ENCODE measurements at places on chromosomes 7 and 10.

DNA sequence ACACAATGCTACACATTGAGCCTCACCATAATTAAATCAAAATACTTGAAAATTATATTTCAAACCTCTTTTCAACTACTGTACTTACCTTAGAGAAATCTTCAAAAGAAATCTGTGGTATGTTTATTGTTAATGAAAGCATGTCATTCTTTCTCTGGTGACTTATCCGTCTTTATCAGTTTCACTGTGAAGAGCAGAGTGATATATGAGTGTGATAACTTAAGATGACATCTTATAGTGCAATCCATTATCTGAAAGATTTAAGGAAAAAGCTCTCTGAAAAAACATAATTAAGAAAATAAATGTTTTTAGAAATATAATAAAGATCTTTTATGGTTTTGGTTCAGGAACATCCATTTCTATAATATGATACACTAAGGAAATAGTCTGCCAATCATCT is 911.6 kb upstream of the C7orf33 start:
- no peak for DNase-seq

GRCh38 chr10:30073045-30073766 is 13.8 kb upstream of the JCAD start:
- DNase-seq, result no peak

DNA sequence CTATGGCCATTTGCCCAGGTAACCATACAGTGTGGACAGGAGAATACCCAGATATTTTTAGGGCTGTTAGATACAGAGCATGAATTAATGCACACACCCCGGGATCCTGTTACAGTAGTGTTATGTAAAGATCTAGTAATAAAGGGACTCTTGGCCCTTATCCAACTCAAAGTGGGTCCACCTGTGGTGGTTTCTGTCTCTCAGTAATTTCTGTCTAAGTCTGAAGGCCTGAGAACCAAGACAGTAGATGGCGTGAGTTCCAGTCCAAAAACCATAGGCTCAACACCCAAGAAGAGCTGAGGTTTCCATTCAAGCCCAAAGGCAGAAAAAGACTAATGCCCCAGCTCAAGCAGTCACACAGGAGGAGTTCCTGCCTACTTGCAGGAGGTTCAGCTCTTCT is 277.7 kb downstream of the ZEB1 start:
- DNase-seq, result no peak

GRCh38 chr10:103111031-103111917 is 81.8 kb downstream of the NT5C2 start:
- DNase-seq, result peak; percentile 27

DNA sequence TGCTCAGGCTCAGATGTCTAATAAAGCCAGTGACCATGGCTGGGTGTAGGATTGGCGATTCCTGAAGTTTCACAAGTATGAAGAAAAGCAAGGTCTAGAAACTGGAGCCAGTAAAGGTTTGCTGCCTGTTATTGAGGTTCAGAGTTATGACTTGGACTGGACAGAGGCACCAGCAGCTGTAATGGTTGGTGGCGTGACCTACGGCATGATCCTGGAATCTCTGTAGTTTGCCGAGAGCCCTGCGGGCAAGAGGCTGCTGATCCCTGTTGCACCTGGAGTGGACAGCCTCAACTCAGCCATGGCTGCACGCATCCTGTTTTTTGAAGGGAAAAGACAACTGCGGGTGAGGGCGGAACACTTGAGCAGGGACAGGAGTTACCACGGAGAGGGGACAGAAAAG is 22.4 kb upstream of the SNX13 start:
- DNase-seq, result no peak

- DNase-seq, result no peak
Measured at GRCh38 chr7:21948364-21948763, 2.7 kb upstream of the CDCA7L start.

- no peak for DNase-seq
Measured at GRCh38 chr10:77006836-77007511, 630.6 kb downstream of the KCNMA1 start.

- no peak for DNase-seq
Measured at GRCh38 chr10:70523057-70523456, 44.5 kb downstream of the PALD1 start.

- DNase-seq, result no peak
Measured at GRCh38 chr7:91710881-91711280, 169.6 kb downstream of the MTERF1 start.

- no peak for DNase-seq
Measured at GRCh38 chr7:97450516-97450915, 281.4 kb upstream of the TAC1 start.

DNA sequence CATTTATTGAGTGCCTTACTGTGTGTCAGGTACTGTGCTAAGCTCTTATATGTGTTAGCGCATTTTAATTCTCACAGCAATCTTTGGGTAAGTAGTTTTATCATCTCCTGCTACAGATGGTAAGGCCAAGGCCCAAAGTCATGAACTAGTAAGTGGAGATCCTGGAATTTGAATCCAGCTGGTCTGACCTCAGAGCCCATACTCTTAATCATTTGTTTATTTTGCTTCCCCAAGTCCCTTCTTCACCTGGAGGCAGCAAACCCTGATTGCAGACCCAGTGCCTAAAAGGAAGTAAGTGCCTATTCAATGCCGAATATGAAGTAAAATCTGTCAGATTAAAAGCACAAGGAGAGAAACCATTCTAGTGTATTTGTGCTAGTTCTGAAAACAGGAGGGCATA is 182.9 kb upstream of the TCF7L2 start:
- DNase-seq, result no peak

DNA sequence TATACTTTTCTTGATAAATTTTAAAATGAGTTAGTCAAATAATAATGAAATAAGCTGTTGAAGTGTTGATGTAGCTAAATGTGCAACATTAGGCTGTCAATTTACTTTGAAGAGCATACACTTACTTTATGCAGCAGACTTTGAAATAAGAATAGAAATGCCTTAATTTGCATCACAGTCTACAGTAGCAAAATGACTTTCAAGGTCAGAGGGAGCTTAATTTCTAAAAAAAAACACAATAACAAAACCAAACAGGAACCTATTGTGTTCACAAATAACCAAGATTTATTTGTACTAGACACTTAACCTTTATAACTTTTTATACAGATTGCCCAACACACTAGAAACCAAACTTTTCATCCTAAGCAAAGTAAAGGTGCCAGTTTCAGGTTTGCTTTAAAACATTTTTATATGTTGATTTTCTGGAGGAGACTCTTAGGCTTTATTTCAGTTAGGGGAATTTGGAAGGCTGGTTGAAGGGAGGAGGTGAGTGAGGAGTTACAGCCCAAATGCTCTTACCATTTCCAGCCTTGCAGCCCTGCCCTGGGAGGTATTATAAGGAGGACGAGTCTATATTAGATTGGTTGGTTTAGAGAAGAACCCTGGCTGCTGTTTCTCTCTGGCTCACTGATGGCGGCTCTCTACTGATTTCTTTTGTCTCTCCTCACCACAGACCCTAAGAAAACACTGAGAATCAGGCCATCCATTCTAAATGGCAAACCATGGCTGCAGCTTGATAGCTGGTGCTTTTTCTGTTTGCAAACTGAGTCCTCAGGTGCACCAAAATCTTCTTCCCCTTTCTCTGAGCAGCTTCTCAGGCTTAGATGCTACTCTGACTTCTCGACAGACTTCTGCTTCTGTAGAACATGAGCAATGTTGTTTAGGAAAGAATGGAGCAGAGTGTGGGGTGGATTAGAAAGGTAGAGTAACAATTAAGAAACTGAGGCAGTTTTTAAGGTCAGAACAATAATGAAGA is 55.2 kb upstream of the RPA3 start:
- no peak for DNase-seq

- no peak for DNase-seq
Measured at GRCh38 chr10:110471566-110472139, 26.1 kb upstream of the DUSP5 start.

- no peak for DNase-seq
Measured at GRCh38 chr10:110355922-110356627, 51.4 kb upstream of the SMNDC1 start.

DNA sequence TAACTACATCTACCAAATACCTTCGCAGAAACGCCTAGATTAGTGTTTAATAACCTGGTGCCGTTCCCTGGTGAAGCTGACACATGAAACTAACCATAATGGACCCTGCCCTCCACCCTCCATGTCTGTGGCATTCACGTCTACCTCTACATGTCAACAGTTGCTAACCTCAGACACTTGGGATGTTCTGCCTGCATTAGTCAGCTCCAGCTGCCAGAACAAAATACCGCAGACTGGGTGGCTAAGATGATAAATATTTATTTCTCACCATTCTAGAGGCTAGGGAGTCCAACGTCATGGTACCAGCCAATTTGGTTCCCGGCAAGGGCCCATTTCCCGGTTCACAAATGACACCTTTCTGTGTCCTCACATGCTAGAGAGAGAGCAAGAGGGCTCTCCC is 118.5 kb upstream of the CHST15 start:
- DNase-seq, result no peak

DNA sequence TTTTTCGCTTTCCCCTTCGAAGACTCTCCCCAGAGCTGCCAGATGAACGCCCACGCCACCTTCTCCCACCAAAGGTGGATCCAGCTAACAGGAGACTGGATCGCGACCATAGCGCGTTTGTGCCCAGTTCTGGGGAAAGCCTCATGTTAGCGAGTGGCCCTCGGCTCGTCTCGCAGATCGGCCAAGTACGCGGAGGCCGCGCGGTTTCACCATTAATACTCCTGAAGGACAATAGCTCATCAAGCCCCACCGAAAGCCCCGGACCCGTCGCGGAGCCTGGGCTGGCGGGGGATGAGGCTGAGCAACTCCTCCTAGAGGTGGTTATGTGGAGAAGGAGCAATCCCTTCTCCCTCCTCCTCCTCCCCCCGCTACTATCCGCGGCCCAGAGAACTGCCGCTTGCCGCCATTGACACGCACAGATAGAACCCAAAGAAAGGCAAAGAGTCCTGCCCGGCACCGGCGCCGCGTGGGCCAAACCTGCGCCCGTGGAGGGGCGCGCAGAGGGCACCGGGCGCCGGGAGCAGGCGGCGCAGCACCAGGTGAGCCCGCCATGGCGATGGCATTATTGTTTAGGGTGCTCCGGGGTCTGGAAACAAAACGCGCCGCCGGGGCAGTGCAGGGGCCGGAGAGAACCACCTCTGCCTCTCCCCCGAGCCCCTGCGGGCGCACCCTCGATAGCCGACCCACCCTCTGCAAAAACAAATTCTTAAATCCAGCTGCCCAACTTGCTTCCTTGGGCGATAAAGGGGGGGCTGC is at the start of gene MACROH2A2:
Gene MACROH2A2 (plus strand): TSS at position 385 of the 756 bp plus-strand sequence. CDS start 22,813 bp downstream, outside the sequence.
- DNase-seq, result peak; percentile 95

DNA sequence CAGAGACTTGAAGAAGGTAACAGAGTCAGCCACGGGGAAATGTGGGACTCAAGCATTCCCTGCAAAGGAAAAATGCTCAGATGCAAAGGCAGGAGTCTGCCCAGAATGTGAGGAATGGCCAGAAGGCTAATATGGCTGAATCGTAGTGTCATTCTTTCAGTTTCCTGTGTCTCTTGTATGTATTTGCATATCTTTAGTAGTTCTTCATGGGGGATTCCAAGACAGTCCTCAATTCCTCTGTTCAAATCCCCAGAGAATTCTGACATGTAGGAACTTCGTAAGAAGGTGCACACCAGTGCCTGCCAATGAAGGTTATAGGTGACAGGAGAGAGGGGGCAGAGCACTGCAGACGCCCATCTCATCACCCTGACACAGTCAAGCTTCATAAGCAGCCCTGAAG is 154.4 kb downstream of the CACNB2 start:
- DNase-seq, result no peak

- DNase-seq, result no peak
Measured at GRCh38 chr10:127353544-127353943, 157.2 kb upstream of the INSYN2A start.

DNA sequence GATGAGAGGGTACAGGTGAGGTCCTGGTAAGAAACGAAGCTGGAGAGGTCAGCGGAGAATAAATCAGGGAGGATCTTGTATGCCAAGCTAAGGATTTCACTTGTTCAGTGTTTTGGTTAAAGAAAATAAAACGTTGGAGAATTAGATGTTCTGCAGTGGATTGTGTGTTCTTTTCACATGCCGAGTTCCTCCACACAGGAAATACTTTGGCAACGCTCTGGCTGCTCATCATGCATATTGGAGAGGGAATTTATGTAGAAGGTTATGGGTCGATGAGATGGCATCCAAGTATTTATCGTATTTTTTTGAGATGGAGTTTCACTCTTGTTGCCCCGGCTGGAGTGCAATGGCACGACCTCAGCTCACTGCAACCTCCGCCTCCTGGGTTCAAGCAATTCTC is 11.0 kb downstream of the RPS24 start:
- DNase-seq, result no peak

DNA sequence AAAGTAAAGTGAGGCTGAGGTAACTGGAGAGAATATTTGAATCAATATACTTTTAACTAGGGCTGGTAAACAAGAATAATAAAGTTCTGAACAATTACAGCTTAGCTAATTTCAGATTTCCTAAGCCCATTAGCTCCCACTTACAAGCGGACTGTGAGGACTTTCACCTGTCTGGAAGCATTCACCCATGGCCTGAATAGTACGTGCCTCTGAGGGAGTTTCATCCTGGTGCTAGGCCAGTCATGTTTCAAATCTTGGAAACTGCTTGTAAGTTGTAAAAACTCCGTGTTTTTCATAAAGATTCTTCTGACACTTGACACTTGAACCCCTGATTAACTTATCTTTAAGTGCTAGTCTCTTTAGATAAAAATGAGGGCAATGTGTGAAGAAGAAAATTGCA is 975.2 kb upstream of the GHITM start:
- peak; percentile 37 for DNase-seq

GRCh38 chr7:2929321-2930201 is 85.5 kb upstream of the GNA12 start:
- DNase-seq, result no peak
